ENCODE measurements at places on chromosomes 16 and 17.
A peak's percentile ranks its signal among the peaks of the same experiment; 100 is the strongest.

DNA sequence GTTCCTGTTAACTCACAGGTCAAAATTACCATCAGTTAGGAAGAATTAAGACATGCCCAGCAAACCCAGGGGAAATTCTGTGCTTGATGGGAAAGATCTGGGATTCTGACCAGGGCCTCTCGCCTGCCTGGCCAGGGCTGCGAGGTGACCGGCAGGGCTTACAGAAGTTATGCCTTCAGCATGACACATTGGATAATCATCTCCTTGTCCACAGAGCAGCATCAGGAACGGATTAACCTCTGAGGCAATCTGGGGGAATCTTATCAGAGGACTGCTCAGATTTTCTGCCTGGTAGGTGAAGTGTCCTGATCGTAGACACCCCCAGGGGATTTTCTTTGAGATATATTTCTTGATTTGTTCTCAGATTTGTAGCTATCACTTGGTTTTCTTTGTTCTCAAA is 172.5 kb downstream of the HS3ST3A1 start:
- no peak for DNase-seq

GRCh38 chr16:924063-924462 is 46.7 kb downstream of the LMF1 start:
- DNase-seq: no peak

GRCh38 chr17:60910415-60910814 is 232.8 kb downstream of the BCAS3 start:
- DNase-seq: no peak

DNA sequence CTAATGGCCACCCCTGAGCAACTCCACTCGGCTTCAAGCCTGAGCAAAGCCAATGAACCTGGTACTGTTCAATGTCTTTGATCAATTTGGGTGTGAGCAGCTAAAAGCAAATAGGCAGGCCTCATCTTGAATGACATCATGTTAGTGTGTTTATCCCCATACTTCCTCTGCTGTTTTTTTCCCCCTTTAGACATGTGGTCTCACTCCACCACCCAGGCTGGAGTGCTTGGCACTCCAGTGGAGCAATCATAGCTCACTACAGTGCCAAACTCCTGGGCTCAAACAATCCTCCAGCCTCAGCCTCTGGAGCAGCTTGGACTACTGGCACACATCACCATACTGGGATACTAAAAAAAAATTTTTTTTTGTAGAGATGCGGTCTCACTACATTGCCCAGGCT is 75.4 kb downstream of the ARHGAP17 start:
- no peak for DNase-seq

DNA sequence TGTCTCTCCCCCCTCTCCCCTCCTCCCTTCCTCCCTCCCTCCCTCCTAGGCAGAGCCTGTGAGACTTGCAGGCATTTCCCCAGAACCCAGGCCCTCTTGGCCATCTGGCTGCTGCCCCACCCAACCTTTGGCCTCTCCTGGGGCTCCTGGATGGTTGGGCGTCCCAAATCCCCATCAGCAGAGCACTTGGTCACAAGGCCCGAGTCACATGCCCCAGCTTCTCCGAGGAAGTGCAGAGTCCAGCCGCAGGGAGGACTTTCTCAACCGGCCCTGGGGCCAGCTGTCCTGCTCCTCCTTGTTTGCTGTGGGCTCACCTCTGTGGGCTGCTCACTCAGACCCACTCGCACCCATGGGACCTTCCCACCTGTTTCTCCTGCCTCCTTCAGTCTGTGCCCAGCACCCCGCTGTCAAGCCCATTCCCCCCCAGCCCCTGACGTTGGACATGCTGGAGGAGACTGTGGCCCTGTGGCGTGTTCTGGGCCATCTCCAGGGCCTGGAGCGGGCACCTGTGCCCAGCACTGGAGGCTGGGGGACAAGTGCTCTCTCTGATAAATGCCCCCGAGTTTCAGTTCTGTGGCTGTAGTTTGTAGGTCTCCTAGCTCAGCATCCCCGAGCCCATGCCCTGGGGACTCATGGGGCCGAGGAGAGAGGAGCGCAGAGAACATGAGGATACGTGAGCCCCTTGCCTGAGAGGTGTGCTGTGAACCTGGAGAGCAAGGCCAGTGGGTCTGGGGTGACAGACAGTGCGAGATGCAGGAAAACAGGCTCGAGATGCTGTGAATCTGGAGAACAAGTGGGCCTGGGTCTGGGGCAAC is 42.3 kb upstream of the ZNF750 start:
- DNase-seq: no peak

DNA sequence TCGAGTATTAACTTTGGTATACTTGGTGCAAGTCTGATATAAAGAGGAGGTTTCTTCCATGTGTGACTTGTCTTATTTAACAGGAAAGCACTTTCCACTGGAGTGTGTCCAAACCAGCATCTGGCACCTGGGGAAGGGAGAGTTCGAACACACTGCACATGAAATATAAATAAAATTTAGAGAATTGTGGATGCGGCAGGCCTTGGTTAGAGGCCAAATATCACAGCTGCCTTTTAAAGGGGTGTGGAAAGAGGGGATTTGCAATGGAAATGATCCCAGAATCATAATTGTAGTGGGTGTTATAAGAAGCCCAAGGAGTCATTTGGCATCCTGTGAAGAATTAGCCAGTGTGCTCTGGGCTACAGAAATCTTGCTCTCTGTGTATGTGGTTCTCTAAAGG is 4.3 kb upstream of the NXN start:
- no peak for DNase-seq

DNA sequence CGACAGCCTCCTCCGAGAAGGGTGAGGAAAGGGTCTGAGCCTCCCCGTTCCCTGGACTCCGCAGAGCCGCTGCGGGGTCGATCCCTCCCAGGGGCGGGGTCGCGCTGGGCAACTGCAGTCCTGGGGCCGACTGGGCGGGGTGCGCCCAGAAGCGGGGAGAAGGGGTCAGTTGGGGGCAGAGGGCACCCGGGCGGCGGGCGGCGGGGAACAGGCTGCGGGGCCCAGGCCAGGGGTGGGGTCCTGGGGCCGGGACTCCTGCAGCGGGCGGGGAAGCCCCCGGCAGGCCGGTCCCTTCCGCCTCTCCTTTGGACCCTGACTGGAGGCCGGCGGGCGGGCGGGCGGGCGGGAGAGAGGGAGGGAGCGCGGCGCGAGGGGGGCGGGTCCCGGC is 352 bp downstream of the GGNBP2 start:
- DNase-seq: no peak

GRCh38 chr16:87062569-87063442 is 254.4 kb downstream of the C16orf95 start:
- peak; percentile 78 for DNase-seq

GRCh38 chr16:28193530-28194423 is 18.0 kb downstream of the XPO6 start:
- DNase-seq: no peak

DNA sequence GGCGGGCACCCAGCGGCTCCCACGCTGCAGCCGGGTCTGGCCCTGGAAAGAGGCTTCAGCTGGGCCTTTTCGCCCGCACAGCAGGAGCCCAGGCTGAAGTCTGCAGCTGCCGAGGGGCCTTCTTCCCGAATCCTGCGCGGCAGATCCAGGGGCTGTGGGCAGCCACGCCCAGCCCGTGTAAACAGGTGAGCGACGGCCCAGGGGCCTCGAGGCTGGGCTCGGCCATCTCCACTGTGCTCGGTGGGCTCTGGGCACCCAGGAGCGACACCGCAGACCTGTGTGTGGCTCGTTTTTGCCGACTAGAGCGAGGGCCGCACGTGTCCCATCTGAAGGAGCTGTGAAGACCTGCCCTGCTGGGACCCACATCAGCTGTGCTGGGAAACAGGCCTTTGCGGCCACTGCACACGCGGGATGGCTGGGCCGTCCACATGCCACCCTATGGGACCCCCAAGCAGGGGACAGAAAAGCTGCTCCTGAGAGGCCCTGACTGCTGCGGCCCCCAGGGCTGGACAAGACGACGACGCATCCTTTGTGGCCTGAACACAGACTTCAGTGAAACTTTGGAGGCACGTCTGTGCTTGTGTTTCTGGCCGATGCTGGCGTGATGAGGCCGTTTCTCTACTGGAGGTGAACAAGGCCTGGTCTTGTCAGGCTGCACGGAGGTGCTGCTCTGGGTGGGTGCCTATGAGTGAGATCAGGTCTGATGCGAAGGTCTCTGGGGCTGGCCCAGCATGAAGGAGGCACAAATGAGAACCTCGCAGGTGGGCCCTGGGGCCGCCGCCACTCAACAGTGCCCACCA is 5.2 kb upstream of the APRT start:
- no peak for DNase-seq

DNA sequence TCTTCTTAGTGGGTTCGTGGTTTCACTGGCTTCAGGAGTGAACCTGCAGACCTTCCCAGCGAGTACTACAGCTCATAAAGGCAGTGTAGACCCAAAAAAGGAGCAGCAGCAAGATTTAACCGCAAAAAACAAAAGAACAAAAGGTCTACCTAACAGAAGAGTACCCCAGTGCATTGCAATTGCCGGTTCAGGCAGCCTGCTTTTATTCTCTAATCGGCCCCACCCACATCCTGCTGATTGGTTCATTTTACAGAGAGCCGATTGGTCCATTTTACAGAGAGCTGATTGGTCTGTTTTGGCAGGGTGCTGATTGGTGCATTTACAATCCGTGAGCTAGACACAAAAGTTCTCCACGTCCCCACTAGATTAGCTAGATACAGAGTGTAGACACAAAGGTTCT is 2.0 kb upstream of the ARRB2 start:
- no peak for DNase-seq

DNA sequence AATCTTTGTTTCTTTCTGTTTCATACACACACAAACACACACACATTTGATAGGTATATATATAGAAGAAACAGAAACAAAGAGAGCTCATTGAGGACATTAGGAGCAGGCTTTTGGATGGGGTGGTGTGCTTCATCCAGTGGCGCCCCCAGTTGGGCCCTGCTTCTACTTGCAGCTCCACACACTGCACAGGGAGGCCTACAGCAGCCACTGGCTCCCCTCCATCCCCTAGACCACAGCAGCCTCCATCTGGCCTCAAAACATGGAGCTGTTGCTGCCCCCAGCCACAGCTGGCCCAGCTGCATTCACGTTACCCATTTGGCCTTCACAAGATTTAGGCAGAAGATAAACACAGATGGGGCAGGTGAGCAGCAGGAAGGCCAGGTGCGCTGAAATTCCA is 33.1 kb upstream of the NF1 start:
- DNase-seq: no peak

DNA sequence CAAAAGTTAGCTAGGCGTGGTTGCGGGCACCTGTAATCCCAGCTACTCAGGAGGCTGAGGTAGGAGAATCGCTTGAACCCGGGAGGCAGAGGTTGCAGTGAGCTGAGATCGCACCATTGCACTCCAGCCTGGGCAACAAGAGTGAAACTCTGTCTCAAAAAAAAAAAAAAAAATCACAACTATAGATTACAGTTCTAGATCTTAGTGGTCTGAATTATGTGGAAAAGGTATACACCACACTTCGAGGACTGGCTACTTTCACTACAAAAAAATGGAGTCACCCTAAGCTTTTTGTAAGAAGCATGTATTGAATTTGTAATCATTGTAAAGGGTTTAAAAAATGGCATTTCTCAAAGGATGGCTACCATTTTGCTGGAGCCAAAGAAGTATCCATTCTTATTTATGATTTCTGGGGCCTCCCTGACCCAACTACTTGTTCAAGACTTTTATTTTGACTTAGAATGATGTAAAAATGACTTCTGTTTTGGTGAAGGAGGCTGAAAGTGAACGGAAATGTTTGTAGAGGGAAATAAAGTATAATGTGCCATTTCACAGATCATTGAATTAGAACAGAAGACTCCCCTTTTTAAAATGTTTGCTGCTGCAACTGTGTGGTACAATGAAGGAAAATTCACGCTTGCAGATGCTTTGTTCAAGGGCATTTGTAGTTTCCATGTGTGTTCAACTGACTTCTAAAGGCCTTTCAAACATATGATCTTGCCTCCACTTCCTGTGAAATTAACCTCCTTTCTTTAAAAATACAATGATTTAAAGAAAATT is 37.1 kb upstream of the NOL11 start:
- no peak for DNase-seq

DNA sequence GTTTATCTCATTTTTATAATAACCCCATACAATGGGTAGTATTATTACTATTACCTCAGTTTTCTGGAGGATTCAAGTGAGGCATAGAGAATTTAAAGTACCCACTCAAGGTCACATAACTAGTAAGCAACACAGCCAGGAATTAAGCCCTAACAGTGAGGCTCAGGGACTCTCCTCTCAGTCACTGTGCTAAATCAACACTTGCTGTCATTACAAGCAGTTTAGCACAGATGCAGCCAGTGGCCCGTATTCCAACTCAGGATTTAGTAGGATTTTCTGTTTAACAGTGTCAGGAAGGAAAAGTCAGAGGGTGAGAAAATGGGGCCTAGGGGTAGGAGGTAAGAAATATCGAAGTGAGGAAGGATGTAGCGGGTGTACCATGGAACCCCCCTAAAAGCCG is 536.9 kb downstream of the TMEM114 start:
- no peak for DNase-seq

- no peak for DNase-seq
Measured at GRCh38 chr17:47224966-47225365, 15.8 kb downstream of the MYL4 start.

DNA sequence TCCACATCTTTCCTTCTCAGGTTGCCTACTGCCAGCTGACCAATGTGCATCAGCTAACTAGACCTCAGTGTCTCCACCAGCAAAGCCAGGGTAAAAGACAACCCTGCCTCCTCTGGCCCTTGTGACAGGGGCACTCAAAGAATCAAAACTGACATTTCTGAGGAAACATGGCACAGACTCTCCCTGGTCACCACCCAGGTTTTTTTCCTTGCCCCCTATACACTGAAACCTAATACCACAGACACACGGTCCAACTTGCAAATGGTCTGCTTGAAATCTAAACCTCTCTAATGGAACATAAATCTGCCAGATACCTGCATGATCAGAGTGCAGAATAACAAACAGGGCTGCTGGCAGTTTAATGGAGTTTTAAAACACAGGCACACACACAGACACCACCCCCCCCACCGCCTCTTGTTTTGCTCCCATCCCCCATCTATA is 19.5 kb upstream of the CORO6 start:
- no peak for DNase-seq

- DNase-seq: peak; percentile 33
Measured at GRCh38 chr16:57186872-57187854, 1.0 kb downstream of the RSPRY1 start.

GRCh38 chr16:53844804-53845203 is 140.8 kb downstream of the FTO start:
- DNase-seq: no peak

GRCh38 chr16:84618581-84619460 is 943 bp upstream of the COTL1 start:
- DNase-seq: no peak

DNA sequence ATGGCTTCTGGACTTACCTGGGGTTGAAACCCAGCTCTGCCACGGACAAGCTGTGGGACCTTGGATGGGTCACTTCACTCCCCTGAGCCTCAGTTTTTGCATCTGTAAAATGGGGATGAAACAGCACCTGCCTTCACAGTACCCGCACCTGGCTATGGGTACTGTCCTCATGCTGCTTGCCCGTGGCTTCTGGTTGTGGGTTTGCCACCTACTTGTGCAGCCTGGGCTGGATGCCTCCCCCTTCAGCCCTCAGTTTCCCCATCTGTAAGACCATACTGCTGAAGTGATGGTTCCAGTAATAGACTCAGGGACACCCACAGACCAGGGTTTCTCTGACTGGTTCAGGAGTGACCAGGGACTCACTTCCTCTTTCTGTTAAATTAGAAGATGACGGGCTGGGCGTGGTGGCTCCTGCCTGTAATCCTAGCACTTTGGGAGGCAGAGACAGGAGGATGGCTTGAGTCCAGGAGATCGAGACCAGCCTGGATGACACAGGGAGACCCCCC is 9.4 kb downstream of the GLIS2 start:
- DNase-seq: no peak

GRCh38 chr16:58062821-58063220 is 37.3 kb downstream of the MMP15 start:
- DNase-seq: no peak

- DNase-seq: no peak
Measured at GRCh38 chr16:84810518-84811273, 9.1 kb upstream of the CRISPLD2 start.
